T-helper 17 cell (primary cell): ENCODE measurements at places on chromosomes 2 and 18.

- DNase-seq = no peak
Measured at GRCh38 chr2:170713543-170714380, 1.4 kb upstream of the SP5 start.

DNA sequence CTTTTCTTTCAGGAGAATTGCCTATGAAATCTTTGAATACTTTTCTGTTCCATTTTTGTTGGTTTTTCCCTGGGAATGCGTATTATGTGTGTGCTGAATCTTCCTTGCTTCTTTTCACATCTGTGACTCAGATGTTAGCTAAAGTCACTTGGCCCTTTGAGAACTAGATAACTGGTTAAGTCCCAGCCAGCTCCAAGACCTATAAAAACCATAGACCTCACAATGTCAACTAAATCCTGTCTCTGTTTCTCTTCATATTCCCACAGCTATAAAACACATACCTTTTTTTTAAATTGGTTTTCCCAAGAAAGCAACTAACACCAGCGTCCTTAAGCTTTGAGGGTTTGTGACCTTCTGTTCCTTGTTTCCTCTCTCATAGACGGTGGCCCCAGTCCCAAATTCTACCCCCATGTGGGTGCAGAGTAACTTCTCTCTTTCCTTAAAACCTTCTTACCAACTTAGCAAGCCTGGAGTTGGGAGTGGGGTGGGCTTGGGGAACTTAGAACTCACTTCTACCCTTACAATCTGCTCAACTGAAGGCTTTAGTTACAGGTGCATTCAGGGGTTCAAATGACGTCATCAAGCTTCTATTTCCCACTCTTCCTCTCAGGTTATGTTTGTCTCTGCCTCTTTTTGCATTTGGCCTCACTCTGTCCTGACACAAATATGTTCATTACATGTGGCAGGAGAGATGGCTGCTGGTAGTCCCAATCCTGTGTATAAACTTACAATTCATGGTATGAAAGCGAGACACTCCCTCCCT lies 58.1 kb upstream of the TGIF1 start:
- DNase-seq = no peak

GRCh38 chr2:224173933-224174332 lies 134.8 kb upstream of the SERPINE2 start:
- no peak for DNase-seq

DNA sequence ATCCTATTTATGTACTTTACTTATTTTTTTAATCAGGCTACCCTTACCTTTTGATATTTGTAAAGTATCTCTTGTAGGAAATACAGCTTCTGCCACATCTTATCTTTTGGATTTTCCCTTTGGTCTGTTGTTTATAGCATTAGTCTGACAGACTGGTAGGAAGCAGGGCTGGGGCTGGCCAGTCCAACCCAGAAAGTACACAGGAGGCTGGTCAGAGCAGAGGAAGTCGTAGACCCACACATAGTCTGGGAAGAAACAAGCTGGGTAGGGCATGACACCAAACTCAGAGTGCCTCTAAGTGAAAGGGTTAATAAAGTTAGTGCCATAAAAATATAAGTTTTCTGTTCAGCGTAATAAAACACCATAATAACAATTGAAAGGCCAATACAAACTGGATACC lies 51.7 kb downstream of the BOLA3 start:
- DNase-seq = no peak

DNA sequence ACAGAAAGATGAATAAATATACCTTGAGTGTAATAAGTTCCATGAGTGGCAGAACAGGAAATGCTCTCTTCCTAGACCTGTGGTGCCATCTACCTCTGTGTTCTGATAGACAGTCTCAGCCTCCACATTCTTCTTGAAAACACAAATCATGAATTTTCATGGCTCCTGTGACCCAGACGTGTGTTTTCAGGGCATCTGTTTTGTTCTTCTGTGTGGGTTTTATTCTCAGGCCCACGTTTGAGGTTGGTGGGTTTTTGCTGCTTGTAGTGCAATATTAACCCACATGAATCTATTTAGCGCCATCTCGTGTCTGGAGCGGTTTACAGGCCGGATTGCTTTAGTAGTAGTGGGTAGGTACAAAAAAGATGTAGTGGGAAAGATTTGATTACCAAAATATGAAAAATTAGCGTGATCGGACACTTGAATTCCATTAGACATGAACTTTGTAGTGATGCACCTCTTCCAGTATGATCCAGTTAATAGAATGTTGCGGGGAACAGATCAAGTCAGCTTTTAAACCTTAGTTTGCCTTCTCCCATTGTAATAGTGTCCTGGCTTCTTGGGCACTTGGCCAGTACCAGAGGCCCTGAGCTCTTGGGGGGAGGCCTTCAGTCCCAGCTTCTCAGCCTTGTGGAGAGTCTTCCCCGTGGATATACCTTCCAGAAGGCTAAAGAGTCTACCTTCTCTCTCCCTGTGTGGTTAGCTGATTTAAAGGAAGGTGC lies 256.5 kb downstream of the TPGS2 start:
- DNase-seq = no peak
